Stimulated activated CD8-positive, alpha-beta memory T cell treated with anti-CD3 and anti-CD28 coated beads, Interleukin-7, amount 100 ng/mL, for 24 hours (primary cell): ENCODE measurements at places on chromosomes 2 and 18.

- no peak for DNase-seq
Measured at GRCh38 chr2:235191978-235192377, 240.2 kb downstream of the SH3BP4 start.

- DNase-seq, result no peak
Measured at GRCh38 chr18:36610258-36610657, 218.5 kb downstream of the TPGS2 start.

DNA sequence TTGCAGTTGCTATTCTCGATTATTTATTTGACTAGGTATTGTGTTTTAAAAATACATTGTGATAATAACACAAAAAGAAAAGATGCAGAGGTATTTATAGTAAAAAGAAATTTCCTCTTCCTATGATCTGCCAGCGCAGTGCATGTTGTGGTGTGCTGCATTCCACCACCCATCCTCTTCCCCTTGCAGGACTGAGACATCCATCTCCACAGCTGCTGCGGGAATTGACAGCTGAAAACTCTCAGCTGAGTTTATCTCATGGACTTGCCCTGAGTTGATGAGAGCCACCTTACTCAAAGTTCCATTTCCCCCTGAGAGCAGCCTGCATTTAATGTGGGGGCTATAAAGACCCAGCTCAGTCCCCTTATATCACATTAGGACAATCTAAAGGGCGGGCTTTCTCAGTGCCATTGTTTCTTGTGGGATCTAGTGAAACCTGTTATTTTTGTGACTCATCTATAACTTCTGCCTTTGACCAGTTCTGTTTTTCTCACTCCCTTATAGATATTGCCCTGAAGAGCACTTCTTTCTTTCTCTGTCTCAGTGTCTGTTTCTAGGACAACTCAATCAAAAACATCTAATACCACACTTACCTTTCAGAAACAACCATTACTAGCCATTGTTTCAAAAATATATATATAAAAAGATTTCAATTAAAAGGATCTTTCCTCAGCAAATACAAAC, 698.5 kb downstream of the NR4A2 start:
- DNase-seq, result no peak

DNA sequence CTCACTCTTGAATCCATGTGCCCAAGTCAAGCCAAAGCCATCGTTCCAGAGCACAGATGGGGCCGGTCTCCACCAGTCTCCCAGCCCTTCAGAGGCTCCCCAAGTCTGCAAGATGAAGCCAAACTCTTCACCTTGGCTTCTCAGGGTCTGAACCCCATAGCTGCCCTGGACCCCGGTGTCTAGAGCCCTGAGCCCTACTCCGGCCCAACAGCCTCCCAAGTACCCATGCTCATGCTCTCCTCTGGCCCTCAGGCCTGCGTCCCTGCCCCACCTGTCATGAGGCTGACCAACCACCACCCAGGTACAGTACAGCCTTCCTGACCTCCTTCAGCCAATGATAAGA, 46.0 kb downstream of the ZNF516 start:
- no peak for DNase-seq

- no peak for DNase-seq
Measured at GRCh38 chr18:40210696-40211095, 1744.3 kb upstream of the PIK3C3 start.

DNA sequence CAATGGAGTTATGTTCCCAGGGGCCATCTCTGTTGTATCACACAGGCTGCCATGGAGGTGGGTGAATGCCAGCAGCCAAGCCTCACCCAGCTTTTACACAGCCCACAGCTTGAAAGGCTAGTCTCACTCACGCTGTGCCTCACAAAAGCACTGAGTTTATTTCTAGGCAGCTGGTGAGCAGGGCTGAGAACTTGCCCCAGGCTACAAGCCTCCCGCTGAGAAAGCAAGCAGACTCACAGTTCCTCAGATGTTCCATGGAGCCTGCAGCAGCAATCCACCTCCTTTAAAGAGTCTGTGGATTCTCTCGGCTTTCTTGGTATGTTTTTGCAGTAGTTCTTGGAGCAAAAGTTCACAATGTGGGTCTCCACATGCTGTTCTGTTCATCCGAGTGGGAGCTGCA, 40.9 kb upstream of the ALKAL2 start:
- DNase-seq, result no peak

DNA sequence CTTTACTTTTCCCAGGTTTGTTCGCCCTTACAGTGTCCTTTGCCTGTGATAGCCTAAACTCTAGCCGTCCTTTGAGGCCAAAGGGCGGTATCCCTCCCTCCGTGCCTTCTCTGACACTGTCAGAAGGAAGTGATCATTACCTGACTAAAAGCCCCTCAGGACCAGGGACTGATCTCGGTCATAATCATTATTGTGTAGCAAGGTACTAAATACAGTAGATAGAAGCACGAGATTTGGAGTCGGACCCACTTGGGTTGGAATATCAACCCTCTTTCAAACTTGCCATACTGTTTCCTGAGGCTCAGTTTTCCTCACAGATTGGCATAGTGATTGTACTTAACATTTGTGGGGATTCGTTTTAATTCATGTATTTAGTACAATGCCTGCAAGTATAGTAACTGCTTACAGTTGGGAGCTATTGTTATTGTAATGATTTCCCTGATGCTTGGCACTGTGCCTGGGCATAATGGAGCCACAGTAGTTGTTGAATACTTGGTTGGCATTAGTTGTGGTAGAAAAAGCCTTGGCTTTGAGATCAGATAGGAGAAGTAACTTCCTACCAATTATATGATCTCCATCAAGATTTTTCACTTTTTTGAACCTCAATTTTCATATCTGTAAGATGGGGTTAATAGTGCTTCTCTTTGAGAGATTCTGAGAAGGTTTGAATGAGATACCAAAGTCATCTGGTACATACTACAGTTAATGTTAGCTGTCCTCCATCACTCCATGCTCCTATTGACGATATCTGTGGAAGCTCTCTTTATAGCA, 836 bp downstream of the STK11IP start:
- no peak for DNase-seq

DNA sequence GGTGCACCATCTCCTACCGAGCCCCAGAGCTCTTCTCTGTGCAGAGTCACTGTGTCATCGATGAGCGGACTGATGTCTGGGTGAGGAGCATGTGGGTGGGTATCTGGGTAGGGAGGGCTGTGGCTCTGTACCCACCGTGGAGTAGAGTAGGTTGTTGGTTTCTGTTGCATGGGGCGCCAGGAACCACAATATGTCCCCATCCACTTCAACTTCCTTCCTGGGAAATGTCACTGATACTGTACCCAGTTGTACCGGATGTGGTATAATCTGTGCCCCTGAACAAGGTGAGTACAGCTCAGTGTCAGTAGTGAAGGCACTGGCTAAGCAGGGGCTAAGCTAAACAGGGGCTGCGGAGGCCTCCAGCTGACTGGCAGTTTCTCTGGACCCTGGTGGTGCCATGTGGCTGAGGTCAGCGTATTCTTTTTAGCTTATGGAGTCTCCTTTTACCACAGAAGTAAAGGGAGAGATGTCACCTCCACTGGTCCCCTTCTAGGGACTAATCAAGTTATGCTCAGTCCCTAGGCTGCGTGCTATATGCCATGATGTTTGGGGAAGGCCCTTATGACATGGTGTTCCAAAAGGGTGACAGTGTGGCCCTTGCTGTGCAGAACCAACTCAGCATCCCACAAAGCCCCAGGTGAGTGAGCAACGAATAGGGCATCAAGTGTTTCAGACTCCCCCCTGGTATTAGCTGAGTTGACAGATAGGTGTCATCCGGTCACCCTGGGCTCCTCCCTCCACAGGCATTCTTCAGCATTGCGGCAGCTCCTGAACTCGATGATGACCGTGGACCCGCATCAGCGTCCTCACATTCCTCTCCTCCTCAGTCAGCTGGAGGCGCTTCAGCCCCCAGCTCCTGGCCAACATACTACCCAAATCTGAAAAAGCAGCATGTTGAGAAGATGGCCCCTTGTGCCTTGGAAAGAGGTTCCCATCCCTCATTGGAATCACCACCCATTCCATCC, 2.7 kb downstream of the STK16 start:
- DNase-seq, result peak; percentile 30

DNA sequence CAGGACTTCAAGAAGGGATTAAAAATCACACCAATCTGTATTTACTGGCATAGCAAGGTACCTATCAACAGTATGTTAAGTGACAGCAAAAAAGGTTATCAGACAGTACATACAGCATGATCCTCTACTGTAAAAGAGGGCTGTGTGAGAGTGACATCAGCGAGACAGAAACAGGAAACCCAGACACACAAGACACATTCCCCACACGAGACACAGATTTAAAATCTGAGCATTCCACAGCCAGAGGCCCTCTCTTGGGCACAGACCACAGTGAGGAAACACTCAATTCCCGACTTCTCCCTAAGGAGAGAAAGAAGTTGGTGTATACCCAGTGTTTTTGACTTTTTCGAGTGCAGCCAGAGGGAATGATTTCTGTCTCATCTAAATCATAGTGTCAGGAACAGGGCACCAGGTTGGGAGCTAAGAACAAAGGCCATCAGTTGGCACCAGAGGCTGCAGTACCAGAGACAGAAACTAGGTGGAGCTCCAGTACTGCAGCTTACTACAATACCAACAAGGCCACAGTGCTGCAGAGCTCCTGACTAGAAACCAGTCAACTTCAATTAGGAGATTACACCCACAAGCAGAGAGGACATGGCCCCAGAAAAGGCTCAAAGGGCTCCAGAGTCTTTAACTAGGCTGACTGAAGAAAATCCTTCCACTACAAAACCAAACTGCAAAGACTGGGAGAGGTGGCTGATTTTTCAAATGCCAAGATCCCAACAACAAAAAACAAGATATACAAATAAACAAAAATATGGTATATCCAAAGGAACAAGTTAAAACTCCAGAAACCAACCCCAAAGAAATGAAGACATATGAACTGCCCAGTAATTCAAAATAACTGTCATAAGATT, 41.0 kb downstream of the UNC50 start:
- peak; percentile 61 for DNase-seq

- no peak for DNase-seq
Measured at GRCh38 chr2:98854682-98855081, 81.3 kb downstream of the CRACDL start.

DNA sequence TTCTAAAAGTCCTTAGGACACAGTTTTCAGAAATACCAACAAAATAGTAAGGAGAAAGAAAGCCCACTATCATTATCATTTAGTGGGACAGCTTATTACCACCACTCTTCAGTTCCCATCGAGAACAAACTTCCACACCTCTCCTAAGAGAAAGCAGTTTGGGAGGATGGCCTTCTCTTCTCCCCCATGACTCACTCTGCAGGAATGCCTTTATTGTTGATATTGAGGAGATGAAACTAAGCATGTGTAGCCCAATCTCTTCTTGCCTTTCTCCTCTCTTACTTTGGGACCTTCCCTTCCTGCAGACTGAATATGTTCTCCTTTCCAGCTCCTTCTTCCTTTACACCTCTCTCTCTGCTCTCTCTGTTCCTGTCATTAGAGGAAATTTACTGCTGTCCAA, 30.0 kb upstream of the ERMN start:
- no peak for DNase-seq

- DNase-seq, result no peak
Measured at GRCh38 chr2:232492236-232492848, 4.7 kb upstream of the ECEL1 start.

DNA sequence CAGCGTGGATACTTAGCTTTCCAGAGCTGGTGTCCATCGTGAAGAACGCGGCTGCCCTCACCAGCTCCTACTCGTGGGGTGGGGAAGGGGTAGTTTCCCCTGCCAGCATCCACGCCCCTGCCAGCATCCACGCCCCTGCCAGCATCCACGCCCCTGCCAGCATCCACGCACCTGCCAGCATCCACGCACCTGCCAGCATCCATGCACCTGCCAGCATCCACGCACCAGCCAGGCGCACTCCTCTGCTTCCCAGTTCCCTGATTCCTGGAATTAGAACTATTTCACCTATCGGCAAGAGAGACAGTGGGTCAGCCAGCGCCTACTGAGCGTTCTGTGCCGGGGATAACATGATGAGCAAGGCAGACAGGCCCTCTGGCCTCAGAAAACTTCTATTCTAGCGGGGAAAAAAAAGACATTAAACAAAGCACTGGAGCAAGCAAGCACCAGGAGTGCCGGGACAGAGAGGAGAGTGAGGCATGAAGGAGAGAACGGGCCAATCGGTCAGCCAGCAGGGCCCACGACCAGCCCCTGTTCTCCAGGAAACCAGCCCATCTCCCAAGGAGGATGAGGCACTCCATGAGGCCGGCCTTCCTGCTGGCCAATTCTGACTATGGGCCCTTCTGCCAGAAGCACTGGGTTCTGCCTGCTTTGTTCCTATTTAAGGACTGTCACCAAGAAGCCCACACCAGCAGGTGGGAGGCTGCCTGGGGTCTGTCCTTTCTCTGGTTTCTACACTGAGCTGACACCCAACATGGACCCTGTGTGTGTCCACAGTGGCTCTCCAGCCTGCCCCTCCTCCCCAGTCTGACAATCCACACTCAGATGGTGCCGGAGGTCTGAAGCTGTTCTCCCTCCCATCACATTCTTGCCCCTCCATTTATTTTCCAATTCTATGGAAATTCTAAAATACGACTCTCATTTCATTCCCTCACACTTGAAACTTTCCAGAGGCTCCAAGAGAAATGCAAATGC, 78.4 kb upstream of the SALL3 start:
- no peak for DNase-seq

DNA sequence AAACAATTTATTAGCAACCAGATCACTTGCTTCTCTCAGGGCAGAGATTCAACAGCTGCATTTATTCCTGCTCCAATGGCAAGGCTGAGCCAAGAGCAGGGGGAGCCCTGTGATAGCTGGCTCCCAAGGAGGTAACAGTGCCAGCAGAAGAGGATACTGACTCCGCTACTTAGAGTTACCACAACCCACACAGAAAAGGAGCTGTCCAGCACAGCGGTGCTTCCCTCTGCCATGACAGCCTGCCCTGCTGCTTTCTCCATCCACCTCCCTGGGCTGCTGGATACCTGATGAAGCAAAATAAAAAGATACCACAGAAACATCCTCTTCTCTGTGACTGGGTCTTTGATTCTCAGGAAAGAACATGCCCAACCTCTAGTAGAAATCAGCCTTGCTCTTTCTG, 467.2 kb downstream of the LRRTM4 start:
- DNase-seq, result no peak

DNA sequence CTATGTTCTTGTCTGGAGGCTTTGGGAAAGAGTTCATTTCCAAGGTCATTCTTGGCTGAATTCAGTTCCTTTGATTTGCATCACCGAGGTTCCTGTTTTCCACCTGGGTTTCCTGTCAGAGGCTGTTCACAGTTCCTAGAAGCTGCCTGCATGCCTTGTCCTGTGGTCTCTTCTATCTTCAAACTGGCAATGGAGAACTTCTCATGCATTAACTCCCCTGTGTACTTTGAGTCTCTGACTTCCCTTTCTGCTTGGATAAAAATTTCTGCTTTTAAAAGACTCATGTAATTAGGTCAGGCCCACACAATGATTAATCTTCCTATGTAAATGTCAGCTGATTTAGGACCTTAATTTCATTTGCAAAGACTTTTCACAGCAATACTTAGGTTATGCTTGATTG, 499.3 kb upstream of the FANCL start:
- no peak for DNase-seq

DNA sequence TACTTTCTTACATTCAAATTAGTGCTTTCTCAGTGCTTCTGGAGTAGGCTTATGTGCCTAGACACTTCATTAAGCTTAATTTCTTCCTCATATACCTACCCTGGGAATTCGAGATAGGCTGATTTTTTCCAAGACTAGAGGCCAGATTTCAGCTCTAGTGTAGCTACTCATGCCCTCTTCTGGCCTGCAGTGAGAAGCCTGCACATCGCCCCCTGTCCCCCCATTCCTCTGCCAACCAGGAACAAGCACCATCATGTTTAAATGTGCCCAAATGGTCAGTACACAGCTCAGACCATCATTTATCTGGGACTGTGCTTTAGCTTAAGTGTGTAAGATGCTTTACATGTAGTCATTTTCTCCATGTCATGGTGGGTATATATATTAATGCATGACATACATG, 1218.8 kb upstream of the LRRTM1 start:
- DNase-seq, result no peak
